Right atrium auricular region (tissue), 2 donors: ENCODE measurements at places on chromosomes 13 and 19.

- DNase-seq = no peak
Measured at GRCh38 chr13:110549795-110550160, 11.7 kb downstream of the RAB20 start.

- no peak for DNase-seq
Measured at GRCh38 chr13:25764378-25764777, 287.4 kb downstream of the SHISA2 start.

DNA sequence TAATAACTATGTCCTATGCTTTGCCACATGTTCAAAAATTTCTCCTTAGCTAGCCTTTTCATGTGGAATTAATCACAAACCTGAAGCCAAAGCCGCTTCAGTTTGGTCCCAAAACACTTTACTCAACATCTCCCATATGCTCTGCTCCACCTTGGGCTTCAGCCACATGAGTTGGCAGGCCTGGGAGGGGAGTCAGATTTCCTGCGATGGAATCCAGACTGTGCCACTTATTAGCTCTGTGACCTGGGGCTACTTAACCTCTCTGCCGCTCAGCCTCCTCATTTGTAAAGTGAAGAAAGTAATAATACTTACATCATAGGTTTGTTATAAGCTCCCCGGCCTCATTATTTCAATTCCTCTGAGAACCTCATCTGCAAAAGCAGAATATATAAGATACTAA lies 272.0 kb downstream of the LMO7 start:
- no peak for DNase-seq

- DNase-seq = no peak
Measured at GRCh38 chr13:42409551-42409950, 137.6 kb downstream of the AKAP11 start.

- DNase-seq = no peak
Measured at GRCh38 chr13:20550799-20551198, 16.2 kb upstream of the IFT88 start.

DNA sequence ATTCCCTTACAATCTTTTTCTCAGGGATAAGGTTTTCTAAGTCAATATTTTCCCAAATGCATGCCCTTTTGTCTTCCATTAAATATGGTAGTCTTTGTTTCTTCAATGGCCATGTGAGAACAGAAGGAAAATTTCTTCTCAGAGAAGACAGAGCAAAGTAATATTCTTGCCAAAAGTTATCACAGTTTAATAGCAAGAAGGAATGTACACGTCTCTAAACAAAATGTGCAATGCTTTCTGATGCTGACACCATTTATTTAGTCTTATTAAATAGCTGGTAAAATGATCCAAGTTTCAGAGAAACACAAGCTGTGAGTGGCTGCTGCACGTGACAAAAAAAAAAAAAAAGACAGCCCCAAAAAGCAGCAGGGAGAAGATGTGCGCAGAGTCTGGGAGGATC lies 542.5 kb downstream of the GPC6 start:
- DNase-seq = no peak

DNA sequence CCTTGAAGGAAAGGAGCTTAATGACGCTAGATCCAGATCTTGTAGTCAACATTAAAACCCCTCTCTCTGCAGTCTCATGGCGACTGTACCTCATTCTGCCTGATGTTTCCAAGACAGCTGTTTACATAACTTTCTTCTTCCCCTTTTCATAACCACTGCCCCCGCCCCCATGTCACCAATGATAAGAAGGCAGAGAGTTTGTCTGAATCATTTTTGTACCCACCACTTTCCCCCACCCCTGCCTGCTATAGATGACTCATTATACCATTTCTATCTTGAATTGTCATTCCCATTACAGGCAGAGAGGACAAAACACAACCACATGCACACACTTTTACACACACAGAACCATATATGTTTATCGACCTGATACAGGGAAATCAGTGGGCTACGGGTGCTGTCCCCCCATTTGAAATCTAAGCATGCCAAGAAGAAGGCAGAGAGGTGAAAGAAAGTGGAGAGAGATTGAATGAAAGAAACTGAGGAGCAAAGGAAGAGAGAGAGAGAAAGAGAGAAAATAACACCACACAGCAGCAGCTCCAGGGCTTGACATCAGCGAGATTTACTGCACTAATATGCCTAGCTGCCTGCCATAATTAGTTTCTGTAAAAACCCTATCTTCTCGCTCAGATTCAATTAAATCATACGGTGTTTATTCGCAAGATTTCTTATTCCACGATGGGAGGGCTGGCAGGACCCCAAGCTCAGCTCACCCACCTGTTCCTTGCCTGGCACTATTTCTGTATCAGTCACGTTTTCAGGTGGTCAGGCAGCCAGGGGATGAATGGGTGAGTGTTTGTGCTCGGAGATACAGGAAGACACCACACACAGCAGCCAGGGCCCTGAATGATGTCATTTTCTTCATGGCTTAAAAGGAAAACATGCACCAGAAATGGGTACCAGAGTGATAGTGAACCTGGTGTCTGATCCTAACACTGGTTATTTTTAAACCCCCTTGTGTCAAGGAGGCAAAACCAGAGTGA lies 114.3 kb upstream of the SERP2 start:
- DNase-seq = no peak

DNA sequence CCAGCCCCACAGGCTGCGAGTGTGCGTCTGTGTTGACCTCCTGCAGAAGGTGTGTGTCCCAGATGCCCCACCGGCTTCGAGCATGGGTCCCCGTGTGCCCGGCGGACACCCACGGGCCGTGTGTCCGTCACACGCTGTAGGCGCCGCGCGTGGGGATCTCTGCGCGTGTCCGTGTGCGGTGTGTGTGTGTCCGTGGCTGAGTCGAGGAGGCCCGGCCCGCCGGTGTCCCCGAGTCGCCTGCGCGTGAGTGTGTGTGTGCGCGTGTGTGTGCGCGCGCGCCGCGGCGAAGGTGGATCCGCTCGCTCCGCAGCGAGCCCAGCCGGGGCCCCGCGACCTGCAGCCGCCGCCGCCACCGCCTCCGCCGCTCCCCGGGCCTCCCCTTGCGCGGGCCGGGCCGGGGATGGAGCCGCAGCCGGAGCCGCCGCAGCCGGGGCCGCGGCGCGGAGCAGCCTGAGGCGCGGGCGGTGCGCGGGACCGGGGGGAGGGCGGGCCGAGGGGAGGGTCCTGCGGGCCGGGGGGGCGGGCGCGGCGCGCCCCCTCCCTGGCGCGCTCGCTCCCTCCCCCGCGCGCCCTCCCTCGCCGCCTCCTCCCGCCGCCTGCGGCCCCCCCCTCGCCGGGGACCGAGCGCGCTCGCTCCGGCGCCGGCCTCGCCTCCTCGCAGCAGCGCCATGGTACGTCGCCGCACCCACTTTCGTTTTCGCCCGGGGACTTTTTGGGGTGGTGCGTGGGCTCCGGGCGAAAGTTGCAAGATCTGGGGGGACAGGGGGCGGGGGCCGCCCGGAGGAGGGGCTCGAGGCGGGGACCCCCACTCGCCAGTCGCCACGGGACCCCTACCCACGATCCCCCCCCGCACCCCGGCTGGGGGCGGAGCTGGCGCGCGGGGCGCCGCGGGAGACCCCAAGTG lies 7.1 kb upstream of the NFIC start:
- no peak for DNase-seq

GRCh38 chr13:29758531-29759114 lies 91.8 kb downstream of the UBL3 start:
- DNase-seq = no peak

DNA sequence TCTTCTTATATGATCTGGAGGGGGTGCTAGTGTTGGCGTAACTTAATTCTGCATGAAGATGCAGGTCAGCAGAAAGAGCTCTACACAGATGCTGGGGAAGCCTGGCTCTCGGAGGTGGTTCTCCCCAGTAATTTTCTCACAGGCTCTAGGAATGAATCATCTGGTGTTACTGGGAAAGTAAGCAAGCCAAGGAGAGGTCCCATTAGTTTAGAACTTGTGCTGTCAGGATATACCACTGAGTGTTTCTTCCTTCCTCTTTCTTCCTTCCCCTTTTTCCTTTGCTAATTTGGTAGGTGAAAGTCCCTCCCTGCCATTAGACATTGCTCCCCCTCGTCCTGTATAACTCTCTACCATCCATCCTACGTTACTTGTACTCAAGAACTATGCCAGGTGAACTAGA lies 68.3 kb downstream of the ATP8A2 start:
- no peak for DNase-seq

- DNase-seq = no peak
Measured at GRCh38 chr13:27919659-27919933, 204 bp upstream of the PDX1 start.

DNA sequence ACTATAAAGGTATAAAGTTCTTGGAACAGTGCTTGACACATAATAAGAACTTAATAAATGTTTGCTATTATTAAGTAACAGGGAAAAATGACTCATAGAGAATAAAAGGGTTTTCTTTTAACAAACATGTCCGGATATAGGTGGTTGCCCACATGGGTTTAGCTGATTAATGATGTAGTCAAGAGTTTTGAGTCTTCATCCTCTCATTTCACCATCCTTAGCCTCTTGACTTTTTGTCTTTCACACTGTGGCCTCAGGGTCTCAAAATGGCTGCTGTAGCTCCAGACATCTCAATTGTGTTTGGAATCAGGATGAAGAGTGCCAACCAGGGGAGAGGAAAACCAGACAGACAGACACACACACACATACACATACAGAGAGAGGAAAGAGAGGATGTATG lies 97.9 kb downstream of the HSPH1 start:
- DNase-seq = no peak

GRCh38 chr13:34356686-34357434 lies 538.9 kb downstream of the RFC3 start:
- no peak for DNase-seq
